Fibroblast of skin of right biceps (primary cell): ENCODE measurements at places on chromosomes 12 and 14.
A peak's percentile ranks its signal among the peaks of the same experiment; 100 is the strongest.

- no peak for DNase-seq
Measured at GRCh38 chr12:111826992-111827391, 15.0 kb upstream of the MAPKAPK5 start.

DNA sequence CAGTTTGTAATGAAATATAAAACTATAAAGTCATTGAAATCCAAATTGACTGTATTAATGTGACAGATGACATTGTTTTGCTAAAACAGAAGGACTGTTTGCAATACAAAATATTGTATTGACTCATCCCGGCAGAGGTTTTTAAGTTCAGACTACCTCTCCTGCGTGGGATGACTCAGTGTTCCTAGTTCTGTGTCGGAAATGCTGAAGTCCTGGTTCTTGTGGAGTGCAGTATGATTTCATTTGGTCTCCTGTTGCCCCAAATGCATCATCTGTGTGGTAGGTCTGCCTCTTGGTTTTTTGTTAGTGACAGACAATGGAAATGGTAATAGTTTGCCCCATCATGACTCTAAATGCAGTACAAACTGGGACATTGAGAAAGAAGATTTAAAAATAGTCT is 27.8 kb downstream of the PELI2 start:
- DNase-seq = peak; percentile 80

DNA sequence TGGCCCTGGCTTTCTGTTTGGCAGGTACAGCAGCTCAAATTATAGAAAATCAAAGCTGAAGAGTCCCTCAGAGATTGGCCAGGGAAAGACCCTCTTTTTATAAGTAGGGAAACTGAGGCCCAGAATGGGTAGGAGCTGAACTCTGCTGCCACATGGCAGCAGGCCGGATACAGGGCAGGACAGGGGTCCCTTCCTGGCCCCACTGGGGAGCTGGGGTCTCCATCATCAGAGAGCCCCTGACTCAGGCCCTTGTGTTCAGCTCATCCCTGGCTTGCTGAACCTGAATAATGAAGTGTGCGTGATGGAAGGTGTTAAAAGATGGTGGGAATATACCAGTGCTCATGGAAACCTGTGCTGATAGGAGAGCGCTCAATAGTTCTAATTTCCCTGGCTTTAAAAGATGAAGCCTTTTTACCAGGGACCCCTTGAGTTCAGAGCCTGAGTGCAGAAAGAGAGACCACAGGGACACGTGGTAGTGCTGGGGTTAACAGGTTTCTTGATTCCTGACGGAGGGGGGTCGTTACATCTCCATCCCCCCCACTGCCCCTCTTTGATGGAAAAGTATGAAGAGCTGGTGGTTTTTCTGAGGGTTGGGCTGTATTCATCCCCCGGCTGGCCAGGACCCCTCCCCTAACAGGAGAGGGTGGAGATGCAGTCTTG is 4.4 kb downstream of the DLK1 start:
- DNase-seq = no peak

DNA sequence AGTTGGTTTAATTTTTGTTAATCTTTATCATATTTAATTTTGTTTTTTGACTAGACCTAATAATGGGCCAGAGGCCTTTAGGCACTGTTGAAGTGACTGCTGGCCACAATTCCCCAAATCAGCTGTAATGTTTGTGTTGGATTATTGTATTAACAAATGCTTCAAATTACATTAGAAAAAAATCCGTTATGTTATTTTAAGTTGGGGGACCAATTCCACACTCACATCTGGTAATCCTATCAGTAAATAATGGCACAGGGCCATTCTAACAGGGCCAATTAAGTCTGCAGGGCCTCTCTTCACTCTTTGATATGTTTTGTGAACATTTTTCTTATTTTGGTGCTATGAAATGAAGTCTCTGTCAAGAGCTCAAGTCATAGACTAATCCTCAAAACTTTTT is 39.6 kb downstream of the CHST11 start:
- no peak for DNase-seq

DNA sequence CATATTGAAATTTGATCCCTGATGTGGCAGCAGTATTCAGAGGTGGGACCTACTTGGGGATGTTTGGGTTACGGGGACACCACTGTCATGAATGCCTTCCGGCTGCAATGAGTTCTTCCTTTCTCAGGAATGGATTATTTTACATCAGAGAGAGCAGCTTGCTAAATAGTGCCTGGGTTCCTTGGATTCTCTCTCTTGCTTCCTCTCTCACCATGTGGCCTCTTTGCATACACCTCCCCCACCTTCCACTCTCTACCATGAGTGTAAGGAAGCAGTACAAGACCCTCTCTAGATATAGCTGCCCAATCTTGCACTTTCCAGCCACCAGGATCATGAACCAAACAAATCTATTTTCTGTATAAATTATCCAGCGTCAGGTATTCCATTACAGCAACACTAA is 15.4 kb upstream of the SCAF11 start:
- DNase-seq = no peak

DNA sequence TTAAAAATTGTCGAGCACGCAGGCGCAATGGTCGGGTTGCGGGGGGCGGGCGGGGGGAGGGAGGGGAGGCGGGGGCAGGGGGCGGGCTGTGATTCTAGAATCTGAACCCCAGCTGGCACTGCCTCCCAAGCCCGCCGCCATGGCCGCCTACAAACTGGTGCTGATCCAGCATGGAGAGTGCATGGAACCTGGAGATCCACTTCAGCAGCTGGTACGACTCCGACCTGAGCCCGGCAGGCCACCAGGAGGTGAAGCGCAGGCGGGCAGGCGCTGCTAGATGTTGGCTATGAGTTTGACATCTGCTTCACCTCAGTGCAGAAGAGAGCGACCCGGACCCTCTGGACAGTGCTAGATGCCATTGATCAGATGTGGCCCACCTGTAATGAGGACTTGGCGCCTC is 118.4 kb downstream of the NTN4 start:
- DNase-seq = no peak

DNA sequence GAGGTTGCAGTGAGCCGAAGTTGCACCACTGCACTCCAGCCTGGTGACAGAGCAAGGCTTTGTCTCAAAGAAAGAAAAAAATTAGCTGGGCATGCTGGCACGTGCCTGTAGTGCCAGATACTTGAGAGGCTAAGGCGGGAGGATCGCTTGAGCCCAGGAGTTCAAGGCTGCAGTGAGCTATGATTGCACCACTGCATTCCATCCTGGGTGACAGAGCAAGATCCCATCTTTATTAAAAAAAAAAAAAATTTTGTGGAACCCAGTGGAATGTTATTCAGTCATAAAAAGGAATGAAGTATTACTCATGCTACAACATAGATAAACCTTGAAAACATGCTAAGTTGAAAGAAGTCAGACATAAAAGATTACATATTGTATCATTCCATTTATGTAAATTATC is 8.3 kb upstream of the ERBB3 start:
- peak; percentile 42 for DNase-seq

- DNase-seq = no peak
Measured at GRCh38 chr12:21665816-21666215, 8.2 kb upstream of the LDHB start.

- DNase-seq = peak; percentile 51
Measured at GRCh38 chr14:99838639-99839134, 45.5 kb downstream of the EML1 start.

- DNase-seq = no peak
Measured at GRCh38 chr12:99195474-99195873, 452.1 kb upstream of the GARIN6 start.

GRCh38 chr12:45357539-45358417 is 141.9 kb downstream of the ANO6 start:
- no peak for DNase-seq

GRCh38 chr14:47365233-47365632 is 310.2 kb downstream of the MDGA2 start:
- DNase-seq = no peak

DNA sequence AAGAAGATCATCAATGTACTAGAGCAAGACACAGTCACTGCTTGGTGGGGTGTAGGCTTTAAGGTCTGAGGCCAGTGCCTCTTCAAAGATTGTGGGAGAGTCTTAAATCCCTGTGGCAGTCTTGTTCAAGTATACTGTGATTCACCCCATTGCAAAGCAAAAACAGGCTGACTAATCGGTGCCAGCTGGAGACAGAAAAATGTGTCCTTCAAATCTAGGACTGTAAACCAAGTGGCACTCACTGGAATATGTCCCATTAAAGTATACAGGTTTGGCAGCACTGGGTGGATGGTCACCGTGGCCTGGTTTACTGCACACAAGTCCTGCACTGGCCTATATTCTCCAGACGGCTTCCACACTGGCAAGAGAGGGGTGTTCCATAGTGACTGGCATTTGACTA is 1315.3 kb downstream of the TMEM121 start:
- no peak for DNase-seq

DNA sequence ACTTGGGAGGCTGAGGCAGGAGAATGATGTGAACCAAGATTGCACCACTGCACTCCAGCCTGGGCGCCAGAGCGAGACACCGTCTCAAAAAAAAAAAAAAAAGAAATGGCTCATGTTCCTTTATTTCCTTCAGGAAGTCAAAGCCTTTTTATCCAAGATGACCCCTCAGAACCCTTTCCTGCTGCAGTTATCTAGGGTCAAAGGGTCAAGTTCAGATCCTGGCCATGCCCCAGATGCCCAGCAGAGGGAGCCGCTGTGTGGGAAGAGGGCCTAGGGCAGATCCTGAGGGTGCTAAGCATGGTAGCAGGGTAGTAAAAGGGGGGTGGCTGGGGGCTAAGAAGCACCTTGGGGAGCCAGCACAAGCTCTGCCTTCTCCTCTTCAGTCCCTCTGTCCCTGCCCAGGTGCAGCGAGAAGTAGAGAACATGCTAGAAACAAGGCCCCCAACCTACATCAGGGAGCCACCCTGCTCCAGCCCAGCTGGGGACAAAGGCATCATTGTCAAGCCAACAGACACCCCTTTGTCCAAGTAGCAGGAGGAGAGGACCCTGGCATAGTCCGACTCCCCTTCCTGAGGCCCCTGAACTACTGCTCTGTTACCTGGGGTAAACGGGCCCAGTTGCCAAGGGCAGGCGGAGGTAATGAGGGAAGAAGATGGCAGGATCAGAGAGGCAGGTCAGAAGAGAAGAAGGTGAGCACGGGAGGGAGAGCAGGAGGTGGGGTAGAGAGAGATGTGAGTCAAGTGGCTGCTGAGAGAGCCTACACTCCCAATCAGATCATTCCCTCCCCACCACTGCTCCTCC is 6.5 kb downstream of the NFE2 start:
- DNase-seq = no peak

GRCh38 chr12:102625819-102626218 is 145.5 kb upstream of the IGF1 start:
- no peak for DNase-seq

DNA sequence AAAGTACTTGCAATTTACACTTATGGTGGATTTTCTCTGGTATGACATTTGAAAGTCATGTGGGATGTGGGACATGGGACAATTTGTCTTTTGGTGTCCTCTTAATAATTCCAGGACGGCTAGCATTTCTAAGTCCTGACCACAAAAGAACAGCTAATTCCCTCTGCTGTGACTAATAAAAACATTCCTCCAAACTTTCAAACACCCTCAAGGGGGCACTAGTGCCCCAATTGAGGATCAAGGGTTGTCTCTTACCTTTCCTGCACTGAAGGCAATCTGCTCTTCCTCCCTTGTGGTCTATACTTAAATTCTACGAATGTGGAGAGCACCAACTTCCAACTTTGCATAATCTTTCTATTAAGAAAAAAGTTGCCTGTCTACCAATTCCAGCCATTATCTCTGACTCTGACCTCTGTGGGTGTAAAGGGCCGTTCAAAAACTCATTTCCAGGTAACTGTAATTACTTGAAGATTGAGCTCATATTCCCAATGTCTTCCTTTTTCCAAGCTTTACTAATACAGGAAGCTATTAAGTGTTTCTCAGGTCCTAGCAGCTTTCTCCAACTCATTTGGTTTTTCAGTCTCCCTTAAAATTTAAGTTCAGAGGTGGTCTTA is 210.2 kb downstream of the PTPRO start:
- peak; percentile 79 for DNase-seq

- DNase-seq = peak; percentile 51
Measured at GRCh38 chr14:33455654-33456345, 495.1 kb downstream of the EGLN3 start.

GRCh38 chr12:53585448-53586125 is 40.6 kb downstream of the ATF7 start:
- DNase-seq = no peak

GRCh38 chr14:41606282-41606531 is 469 bp upstream of the LRFN5 start:
- DNase-seq = no peak

- DNase-seq = peak; percentile 40
Measured at GRCh38 chr12:25155022-25155576, 39.9 kb downstream of the DNAI7 start.

- no peak for DNase-seq
Measured at GRCh38 chr12:75294797-75295196, 35.3 kb downstream of the CAPS2 start.

GRCh38 chr14:87034680-87035079 is 958.3 kb downstream of the GALC start:
- no peak for DNase-seq

DNA sequence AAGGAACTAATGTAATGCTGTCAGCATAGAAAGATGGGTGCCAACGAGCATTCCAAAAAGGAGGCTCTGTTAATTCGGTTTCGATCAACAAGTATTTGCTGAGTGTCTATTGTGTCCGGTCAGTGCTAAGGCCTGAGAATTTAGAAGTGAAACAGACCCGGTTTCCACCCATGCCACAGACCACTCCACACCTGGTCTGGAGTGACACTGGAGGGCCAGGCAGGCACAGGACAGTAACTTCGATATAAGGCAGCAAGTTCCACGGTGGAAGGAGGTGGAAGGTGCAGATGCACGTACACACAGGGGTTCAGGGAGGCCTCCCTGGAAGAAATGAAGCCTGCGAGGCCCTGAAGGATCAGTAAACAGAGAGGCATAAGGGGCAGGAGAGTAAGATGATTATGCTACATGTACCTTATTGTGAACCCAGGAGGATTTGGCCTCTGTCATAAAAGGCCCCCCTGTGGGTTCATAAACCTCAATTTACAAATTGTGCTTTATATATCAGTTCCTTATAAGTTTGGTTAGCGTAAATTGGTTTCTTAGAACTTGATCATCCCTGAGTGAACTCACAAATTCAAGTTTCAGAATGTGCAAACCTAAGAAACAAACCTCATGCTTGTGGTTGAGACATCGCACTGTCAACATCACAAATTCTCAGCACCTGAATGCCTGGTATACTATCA is 25.9 kb downstream of the SSH1 start:
- no peak for DNase-seq

DNA sequence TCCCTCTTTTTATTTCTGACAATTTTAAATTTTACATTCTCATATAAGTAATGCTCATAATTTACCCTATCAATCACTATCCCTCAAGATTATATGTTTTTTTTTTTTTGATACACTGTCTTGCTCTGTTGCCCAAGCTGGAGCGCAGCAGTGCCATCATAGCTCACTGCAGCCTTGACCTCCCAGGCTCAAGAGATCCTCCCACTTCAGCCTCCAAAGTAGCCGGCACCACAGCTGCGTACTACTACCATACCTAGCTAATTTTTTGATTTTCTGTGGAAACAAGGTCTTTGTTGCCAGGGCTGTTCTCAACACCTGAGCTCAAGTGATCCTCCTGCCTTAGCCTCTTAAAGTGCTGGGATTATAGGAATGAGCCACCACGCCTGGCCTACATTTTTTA is 4.4 kb downstream of the DUSP16 start:
- DNase-seq = no peak
